ENCODE measurements at places on chromosomes 12 and 14.

DNA sequence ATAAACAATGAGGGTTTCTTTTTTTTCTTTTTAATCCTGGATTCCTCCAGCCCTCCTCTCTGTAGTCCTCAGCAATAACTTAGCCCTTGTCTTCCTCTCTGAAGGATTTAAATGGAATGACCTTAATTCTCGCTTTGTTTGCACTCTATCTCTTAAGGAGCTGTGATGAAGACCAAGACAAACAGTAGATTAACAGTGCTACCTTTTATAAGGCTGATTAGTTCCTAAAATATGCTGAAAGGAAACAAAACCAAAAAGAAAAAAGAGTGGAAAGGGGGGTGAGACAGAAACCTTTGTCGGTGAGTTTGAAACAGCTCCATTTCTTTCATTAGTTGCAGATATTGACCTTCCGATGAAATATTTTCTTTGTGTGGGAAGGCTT lies 38.7 kb upstream of the PTCSC3 start:
- no peak for DNase-seq

- no peak for DNase-seq
Measured at GRCh38 chr14:67426161-67426560, 14.2 kb upstream of the PLEK2 start.

- peak; percentile 47 for DNase-seq
Measured at GRCh38 chr14:103518422-103519042, 4.1 kb downstream of the CKB start.

- no peak for DNase-seq
Measured at GRCh38 chr12:64746663-64747062, 12.5 kb downstream of the GNS start.

DNA sequence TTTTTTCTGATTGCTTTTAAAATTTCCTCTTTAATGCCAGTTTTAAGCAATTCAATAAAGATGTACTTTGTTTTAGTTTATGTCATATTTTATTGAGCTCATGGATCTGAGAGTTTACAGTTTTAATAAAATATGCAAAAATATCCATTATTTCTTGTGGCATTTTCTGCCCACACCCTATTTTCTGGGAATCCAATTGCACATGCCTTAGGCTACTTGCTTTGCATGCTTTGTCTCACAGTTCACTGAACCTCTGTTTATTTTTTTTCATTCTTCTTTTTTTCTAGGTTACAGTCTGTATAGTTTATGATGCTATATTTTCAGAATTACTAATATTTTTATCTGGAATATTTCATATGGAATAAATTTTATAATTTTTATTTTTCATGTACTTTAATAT lies 1258.0 kb downstream of the FSCB start:
- no peak for DNase-seq

- no peak for DNase-seq
Measured at GRCh38 chr12:113007166-113007565, 28.8 kb downstream of the OAS2 start.

- DNase-seq, result no peak
Measured at GRCh38 chr14:70755655-70756054, 53.7 kb downstream of the MAP3K9 start.

GRCh38 chr14:22418631-22419030 lies 170.4 kb downstream of the DAD1 start:
- no peak for DNase-seq

- no peak for DNase-seq
Measured at GRCh38 chr12:62618319-62618718, 151.7 kb downstream of the MON2 start.

GRCh38 chr12:31562594-31563328 lies 28.2 kb downstream of the DENND5B start:
- DNase-seq, result no peak

DNA sequence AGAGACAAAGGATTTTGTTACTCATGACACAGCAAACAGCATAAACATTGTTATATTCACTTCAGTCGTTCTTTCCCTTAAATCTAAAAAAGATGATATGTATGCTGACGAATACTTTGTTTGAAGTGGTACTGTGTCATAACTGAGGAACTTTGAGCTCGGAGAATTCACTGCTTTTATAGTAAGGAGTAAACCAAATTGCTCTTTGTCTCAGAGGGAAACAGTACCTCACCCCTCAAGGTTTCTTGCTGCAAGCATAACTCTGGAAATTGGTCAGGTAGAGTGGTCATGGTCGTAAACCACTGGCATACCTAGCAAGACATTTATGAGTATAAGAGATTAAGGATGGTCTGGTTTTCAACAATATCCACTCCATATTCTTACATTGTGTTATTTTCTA lies 160.2 kb upstream of the OR4E1 start:
- no peak for DNase-seq

- no peak for DNase-seq
Measured at GRCh38 chr12:57452937-57453509, 2.1 kb upstream of the INHBE start.

DNA sequence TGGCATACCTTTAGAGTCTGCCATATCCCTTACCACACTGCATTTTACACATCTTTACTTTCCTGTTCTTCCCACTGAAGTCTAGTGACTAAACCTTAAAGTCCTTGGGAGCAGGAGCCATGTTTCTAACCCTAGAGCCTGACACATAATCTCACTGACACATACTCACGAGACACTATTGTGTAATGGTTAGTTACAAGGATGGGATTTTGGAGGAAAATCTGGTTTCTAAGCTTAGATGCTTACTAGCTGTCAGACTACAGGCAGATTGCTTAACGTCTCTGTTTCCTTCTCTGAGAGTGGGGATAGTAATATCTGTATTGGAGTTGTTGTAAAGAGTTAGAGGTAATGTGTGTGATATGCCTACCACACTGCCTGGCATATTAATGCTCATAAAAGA lies 6.2 kb upstream of the DYRK4 start:
- no peak for DNase-seq

- DNase-seq, result no peak
Measured at GRCh38 chr12:111076611-111077451, 156.5 kb upstream of the MYL2 start.

DNA sequence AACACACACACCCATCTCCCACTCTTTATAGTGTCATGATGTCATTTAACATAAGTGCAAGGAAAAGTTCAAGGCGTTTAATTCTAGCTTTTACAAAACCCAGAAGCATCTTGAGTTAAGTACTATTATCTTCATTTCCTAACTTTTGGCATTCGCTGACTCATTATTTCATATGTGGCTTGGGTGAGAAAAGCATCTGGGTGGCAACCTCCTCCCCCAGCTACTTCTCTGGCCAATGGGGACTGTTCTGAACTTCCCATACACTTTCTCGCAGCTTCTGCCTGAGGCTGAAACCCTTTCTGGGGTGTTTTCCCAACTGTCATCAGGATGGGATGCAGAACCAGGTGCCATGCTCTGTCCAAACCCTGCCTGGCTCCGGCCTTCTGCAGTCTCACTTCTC lies 2.8 kb upstream of the MARK3 start:
- DNase-seq, result no peak

DNA sequence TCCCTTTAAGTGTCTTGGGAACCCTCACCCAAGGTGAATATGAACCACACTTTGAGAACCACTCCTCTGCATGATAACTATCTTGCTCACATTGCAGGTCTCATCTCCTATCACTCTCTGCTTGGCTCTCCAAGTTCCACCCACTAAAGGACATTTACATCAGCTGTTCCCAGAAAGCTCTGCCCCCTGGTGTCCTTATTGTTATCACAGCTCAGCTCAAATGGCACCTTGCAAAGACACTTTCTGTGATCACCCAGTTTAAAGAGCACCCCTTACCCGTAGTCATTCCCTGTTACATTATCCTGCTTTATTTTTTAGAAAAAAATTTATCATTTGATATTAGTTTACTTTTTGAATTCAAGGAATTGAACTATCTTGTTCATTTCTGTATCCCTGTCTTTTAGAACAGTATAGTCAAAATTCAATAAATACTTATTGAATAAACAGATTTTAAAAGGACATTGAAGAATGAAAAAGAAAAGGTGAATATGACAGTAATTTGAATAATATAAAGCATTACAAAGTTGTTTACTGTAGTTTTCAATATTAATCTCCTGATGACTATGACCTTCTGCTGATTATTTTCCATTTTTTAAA lies 20.5 kb upstream of the GUCY2C start:
- peak; percentile 10 for DNase-seq

DNA sequence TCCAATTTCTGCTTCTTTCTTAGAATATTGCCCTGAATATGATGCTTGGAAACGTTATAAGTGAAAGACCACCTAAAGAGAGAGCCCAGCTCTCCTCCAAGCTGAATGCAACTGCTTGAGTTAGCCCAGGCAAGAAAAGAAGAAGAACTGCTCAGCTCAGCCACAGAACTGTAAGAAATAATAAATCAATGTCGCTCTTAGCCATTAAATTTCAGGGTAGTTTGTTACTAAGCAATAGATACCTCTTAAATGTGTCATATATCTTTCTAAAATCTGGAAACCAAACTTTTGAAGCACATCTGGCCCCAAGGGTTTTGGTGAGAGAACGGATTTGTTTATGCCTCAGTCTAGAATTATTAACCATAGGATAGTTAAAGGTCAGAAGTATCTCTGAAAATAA lies 50.4 kb downstream of the SLC6A15 start:
- no peak for DNase-seq

DNA sequence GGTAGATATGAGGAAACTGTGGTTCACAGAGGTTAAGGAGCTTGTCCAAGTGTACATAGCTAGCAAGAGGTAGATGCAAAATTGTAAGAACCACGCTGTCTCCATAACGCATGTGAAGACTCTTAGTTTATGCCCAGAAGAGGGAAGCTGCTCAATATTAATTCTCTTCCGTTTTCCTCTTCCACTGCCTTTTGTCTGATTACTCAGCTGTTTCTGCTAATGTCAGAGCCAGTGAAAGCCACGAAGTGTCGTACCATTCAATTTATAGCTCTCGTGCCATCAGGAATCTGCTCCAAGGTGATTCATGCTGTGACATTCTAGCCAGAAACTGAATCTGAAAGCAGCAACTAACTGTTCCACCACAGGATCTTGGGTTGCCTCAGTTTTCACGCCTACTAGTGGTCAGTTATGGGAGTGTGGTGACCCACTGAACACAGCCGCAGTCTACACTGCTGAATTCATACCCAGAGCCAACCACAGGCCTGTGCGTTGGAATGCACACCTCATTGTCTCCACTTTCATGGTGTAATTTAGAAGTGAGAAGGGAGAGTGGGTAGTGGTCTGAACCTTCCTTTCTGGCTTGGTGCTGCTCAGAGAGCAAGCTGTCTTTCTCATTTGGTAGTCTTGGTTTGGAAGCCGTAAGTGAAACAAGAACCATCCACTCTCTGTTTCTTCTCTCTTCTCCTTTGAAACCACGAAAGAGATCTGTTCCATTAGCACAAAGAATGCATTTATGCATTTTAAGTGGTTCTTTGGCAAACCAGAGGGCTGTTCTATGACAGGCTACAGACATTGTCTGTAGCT lies 74.2 kb upstream of the NAP1L1 start:
- no peak for DNase-seq

DNA sequence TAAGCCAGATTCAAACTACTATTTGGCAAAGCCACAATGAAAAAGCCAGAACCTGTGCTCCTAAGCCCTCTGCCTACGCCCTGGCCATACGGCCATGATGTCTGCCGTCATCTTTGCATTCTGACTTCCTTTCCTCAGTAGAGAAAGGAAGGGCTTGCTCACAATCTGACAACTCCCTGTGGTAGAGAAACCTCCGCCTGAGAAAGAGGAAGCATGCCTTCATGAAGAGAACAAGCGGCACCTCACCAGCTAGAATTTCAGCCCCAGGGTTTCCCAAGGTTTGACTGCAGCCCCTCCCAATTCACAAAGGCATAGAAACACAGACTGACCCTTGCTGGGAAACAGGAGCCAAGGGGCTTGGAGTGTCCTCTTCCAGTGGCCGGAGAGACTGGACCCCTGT lies 25.7 kb downstream of the TEP1 start:
- DNase-seq, result no peak

DNA sequence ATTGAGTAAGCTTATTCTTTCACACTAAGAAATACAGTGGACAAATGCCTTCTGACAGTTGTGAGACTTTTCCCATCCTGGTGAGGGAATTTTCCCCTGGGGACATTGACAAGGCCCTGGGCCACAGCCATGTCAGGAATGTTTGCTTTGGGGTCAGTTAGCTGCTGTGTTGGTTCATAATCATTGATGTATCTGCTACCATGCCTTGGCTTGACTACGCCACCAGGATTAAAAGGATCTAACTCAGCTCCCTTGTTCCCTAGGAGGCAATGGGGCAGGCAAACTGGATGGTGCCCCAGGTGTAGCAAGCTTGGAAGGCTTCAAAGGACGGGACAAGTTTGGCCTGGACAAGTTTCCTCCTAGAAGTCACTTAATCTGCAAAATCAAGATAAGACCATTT lies 3.1 kb upstream of the CCDC88C start:
- no peak for DNase-seq

- DNase-seq, result no peak
Measured at GRCh38 chr14:61925043-61925442, 162.8 kb downstream of the SNAPC1 start.

GRCh38 chr12:64025174-64025958 lies 180.9 kb downstream of the SRGAP1 start:
- no peak for DNase-seq

DNA sequence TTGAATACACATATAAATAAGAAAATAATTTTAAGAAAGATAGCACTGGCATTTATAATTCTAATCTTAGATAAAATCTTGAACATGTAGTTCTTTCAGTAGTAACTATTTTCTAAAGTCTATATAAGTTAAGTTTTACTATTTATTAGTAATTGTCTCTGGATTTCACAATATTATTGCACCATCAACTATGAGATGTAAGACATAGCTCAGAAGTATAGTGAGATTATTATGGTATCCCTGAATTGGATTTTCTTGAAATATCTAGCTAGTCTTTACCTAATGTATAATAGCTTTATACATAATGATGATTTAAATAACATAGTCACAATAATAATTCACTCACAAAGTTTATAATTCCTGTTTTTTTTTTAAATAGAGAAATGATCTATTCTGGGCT lies 6.7 kb downstream of the CLEC12A start:
- DNase-seq, result no peak

DNA sequence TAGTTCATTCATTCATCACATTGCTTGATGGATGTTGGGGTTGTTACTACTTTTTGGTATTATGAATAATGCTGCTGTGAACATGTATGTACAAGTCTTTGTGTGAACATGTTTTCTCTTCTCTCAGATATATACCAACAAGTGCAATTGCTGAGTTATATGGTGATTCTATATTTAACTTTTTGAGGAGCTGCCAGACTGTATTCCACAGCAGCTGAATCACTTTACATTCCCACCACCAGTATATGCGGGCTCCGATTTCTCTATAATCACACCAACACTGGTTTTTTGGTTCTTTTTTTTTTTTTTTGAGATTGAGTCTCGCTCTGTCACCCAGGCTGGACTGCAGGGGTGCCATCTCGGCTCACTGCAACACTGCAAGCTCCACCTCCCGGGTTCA lies 22.2 kb upstream of the PLEKHG6 start:
- no peak for DNase-seq

GRCh38 chr12:126359216-126359615 lies 1294.0 kb downstream of the AACS start:
- DNase-seq, result no peak

DNA sequence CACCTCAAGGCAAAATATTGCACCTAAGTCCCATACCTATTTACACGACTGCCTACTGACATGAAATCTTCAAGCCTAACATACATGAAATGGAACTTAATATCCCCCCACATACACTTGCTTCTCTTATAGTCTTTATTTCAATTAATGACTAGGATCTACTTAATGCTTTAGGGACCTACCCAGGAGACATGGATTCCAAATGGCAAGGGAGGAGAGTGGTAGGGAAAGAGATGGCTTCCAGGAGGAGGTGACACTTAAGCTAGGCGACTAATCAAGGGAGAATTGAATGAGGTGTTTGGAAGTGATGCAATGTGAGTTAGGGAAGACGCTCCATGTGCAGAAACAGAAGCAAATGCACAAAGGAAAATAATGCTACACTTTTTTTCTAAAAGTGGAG lies 9.7 kb upstream of the PPP1R12A start:
- no peak for DNase-seq

Data from effector CD8-positive, alpha-beta T cell (primary cell).